Immature natural killer cell (primary cell): ENCODE measurements at places on chromosomes 5 and 9. TPM values are rescaled to one million over a fixed set of nuclear protein-coding genes. Genes with fewer than 3 reads are reported as not detected.

DNA sequence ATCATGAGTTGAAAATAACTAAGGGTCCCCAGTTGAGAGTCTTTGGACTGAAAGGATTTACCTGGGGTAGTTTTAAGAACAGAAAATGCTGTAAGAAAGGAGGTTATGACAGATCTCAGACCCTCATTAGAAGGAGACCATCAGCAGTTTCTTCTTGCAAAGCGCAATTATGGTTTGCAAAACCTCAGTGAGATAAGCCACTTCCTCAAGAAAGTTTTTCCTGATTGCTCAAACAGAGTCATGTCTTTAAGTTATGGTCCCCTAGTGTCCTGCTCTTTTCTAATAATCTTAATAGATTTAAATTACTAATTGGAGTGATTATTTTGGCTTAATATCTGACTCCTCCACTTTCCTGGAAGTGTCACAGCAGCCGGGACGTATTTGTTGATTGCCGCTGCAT lies 293.2 kb upstream of the KLF4 start:
- H3K4me1 ChIP-seq = peaks cover 2% of the 10 kb centered on the region
- no peak for DNase-seq
- H3K4me3 ChIP-seq = no peak overlapping the region

DNA sequence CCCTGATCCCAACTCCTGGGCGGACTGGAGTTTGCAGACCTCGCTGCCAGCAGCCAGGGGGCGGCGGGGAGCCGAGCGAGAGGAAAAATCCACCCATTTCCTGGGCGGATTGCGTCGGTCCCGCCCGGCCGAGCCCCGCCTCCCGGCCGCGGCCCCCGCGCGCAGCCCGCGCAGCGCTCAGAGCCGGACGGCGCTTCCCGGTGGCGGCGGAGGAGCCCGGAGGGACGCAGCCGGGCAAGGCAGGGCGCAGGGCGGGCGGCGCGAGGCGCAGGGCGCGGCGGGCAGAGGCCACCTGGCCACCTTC lies at the start of gene OLFM1:
OLFM1 (plus strand) TSS at position 180 of the 304 bp plus-strand sequence. CDS start 322 bp downstream, outside the sequence.
- H3K36me3 ChIP-seq = no peaks in the 10 kb centered on the region
- H3K27ac ChIP-seq = no peak within 1 kb of the TSS
- DNase-seq = no peak
- peaks cover 7% of the 10 kb centered on the region for H3K4me1 ChIP-seq
- H3K4me3 ChIP-seq = no peak within 1 kb of the TSS
- H3K27me3 ChIP-seq = peaks cover 14% of the 10 kb centered on the region

GRCh38 chr5:7261049-7261448 lies 134.9 kb upstream of the ADCY2 start:
- no peaks in the 10 kb centered on the region for H3K36me3 ChIP-seq
- no peak for DNase-seq
- H3K27ac ChIP-seq = no peak overlapping the region
- no peaks in the 10 kb centered on the region for H3K4me1 ChIP-seq
- peaks cover 3% of the 10 kb centered on the region for H3K27me3 ChIP-seq

DNA sequence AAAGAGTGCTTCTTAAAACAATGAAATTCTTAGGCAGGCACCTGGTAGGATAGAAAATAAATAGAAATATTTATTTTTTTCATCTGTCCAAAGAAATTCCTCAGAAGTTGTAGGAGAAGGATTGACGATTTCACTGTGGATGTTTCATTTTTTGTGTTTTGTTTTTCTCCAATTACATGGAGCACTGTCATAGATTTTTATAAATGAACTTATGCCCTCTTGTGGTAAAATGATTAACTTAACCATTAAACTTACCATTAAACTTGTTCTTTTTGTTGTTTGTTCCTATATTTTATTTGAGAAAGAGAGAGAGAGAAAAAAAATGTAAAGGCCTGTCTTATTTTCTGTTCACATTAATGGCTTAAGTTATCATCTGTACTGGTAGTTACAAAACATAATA lies 339.2 kb downstream of the PRR16 start:
- no peak overlapping the region for H3K27ac ChIP-seq
- H3K27me3 ChIP-seq = peaks cover 2% of the 10 kb centered on the region
- no peaks in the 10 kb centered on the region for H3K4me1 ChIP-seq
- no peak overlapping the region for H3K4me3 ChIP-seq
- H3K36me3 ChIP-seq = no peaks in the 10 kb centered on the region

DNA sequence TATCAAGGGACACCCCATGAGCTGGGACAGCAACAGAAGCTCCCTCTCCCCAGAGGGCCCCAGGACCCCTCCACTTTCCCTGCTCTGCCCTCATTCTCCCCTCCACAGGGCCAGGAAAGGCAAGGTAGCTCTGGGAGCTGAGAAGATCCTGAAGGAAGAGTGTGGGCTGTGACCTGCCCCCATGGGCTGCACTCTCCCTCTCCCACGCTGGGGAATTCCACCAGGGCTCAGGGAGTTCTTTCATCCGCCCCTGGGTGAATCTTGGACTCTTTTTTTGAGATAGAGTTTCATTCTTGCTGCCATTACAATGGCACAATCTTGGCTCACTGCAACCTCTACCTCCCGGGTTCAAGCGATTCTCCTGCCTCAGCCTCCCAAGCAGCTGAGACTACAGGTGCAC lies 73.8 kb downstream of the C9orf50 start:
- H3K4me1 ChIP-seq = peaks cover 9% of the 10 kb centered on the region
- no peak overlapping the region for H3K4me3 ChIP-seq
- no peak for DNase-seq

GRCh38 chr5:50768634-50769033 lies 102.2 kb downstream of the PARP8 start:
- H3K27ac ChIP-seq = no peak overlapping the region
- H3K4me3 ChIP-seq = no peak overlapping the region
- peaks cover 2% of the 10 kb centered on the region for H3K27me3 ChIP-seq
- DNase-seq = no peak

DNA sequence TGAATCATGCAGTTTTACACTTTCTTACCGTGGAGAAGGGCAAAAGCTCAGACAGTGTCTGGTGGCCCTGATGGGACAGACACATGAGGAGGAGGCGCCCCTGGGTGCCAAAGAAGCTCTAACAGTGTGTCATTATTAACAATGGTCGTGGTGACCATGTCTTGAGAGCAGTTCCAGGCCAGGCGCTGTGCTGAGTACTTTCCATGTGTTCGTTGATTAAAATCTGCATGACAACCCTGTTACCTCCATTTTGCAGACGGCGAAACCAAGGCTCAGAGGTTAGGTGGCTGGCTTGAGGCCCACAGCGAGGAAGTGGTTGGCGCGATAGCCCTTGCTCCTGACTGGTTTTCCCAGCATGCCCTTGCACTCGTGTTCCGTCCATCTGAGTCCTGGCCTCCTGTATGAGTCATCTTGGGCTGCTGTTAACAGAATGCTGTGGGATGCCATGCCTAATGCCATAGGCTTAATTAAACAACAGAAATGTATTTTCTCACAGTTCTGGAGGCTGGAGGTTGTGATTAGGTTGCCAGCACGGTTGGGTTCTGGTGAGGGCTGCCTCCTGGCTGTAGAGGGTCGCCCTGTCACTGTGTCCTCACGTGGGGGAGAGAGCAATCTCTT lies 92.0 kb downstream of the AMBP start:
- no peak overlapping the region for H3K4me3 ChIP-seq
- H3K4me1 ChIP-seq = peaks cover 2% of the 10 kb centered on the region
- no peak overlapping the region for H3K27ac ChIP-seq
- H3K27me3 ChIP-seq = no peaks in the 10 kb centered on the region
- DNase-seq = no peak

DNA sequence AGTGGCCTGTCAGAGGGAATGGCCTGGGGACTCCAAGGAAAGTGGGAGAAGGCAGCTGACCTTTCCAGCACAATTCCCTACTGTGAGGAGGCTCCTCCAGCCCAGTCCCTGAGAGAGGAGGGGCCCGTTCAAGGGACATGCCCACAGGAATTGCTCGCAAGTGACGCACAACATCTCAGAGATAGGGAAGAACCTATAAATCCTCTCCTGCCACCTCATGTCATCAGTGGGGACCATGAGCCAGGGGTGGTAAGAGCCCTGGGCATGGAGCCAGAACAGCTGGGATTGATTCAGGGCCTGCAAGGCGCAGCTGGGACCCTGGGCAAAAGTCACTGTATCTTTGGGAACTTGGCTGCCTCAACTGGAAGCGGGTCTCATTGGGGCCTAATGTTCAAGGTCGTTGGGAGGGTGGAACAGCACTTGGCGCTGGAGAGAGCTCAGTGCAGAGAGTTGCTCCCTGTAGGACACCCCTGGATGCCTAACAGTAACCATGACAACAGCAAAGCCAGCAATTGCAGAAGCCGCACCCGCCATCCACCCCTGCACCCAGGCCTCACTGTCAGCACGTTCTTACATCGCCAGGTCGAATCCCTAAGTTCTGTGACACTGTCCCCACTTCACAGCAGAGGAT lies 41.3 kb upstream of the ORM1 start:
- H3K27ac ChIP-seq = no peak overlapping the region
- H3K4me3 ChIP-seq = no peak overlapping the region
- no peak for DNase-seq
- no peaks in the 10 kb centered on the region for H3K4me1 ChIP-seq
- peaks cover 2% of the 10 kb centered on the region for H3K27me3 ChIP-seq

- DNase-seq = no peak
- peaks cover 80% of the 10 kb centered on the region for H3K4me1 ChIP-seq
- H3K27me3 ChIP-seq = peaks cover 21% of the 10 kb centered on the region
- peak overlapping the region; percentile 2 for H3K4me3 ChIP-seq
- H3K27ac ChIP-seq = peak overlapping the region; percentile 2
These were observed 3.4 kb downstream of the NPM1 start for GRCh38 chr5:171390883-171391677.

DNA sequence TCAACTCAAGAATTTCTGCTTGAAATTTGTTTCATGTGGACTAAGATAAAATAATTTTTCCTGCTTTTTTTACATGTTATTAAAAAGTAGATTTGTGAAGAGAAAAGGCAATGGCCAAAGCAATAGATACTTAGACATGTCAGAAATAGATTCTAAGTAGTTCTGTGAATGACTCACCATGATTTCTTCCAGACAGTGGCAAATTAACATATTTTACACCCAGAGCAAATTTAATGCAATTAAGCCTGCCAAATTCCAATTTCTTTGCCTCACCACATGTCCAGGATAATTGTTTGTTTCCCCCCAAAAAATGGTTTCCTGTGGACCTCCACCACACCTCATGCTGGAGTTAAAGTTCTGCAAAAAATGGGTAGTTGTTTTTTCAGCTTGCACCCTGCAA lies 651.4 kb downstream of the CETN3 start:
- H3K4me1 ChIP-seq = no peaks in the 10 kb centered on the region

DNA sequence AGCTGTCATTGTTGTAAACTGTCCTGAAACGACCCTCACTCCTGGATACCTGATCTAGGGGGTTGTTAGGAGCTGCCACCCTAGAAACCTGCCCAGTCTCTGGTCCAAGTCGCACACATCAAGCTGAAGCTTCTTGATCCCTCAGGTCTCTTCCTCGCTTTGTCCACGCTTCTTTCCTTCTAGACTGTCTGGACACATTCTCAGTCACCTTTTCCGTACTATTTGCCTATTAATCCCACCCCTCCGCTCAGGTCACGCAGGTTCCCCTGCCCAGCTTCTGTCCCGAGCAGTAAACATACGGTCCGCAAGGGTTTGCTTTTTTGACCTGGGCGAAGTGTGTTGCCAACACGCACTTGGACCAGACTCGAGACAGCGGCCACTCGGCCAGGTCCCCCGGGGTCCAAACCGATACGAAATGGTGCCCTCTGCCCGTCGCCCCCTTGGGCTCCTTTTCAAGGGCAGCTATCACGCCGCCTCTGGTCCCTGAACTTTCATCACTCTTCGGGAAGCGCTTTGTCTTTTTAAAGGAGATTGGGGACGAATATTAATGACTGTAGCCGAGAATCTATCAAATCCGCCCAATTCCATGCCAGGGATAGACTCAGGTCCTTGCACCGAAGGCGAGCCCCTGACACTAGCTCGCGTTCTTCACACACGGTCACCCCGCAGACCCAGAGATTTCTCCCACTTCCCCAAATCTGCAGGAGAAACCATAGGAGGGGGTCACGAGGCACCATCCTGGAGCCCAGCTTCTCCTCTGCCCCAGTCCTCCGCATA lies 814 bp downstream of the PLCXD3 start:
- H3K36me3 ChIP-seq = peaks cover 3% of the 10 kb centered on the region
- no peak overlapping the region for H3K27ac ChIP-seq
- H3K27me3 ChIP-seq = no peaks in the 10 kb centered on the region
- no peaks in the 10 kb centered on the region for H3K4me1 ChIP-seq

- no peak overlapping the region for H3K4me3 ChIP-seq
- peaks cover 19% of the 10 kb centered on the region for H3K36me3 ChIP-seq
These were observed 26.1 kb downstream of the IDNK start for GRCh38 chr9:83649080-83649479.

- no peaks in the 10 kb centered on the region for H3K36me3 ChIP-seq
- H3K27me3 ChIP-seq = peaks cover 2% of the 10 kb centered on the region
- no peak for DNase-seq
- H3K4me1 ChIP-seq = no peaks in the 10 kb centered on the region
These were observed 71.3 kb downstream of the PPARGC1B start for GRCh38 chr5:149801307-149801990.

DNA sequence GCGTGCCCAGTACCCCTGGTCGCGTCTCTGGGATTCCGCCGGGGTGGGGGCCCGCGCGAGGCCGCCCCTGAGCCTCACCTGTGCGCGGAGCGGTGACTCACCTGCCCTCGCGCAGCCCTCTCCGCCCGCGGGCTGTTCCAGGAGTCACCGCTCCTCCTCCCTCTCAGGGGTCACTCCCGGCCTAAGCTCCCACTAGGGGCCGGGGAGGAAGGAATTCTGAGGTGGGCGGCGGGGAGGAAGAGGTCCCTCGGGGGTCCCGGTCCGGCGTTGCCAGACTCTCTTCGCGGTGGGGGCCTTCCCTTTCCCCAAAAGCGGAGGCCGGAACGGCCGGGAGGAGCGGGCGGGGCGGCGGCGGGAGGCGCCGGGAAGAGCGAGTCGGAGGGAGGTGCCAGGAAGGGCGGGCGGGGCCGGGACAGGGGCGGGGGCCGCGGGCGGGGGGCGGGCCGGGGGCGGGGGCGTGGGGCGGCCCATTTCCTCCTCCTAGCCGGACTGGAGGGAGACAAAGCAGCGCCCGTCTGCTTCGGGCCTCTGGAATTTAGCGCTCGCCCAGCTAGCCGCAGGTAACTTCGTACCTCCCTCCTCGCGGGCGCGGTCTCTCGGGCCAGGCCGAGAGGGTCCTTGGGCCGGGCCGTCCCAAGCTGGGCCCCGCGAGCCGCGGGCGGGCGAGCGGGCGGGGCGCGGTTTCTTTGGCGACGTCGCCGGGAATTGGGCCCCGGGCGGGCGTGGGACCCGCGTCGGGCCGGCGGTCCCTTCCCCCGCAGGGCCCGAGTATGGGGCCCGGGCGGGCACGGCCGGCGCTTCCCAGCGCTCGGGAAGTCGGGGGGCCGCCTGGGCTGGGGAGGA lies at the start of gene CTNNA1:
CTNNA1 (plus strand) TSS at position 475 of the 843 bp plus-strand sequence. CDS start 28,500 bp downstream, outside the sequence.
- H3K36me3 ChIP-seq = peaks cover 11% of the 10 kb centered on the region
- peaks cover 5% of the 10 kb centered on the region for H3K27me3 ChIP-seq
- H3K4me3 ChIP-seq = peak within 1 kb of the TSS; percentile 85
- DNase-seq = peak; percentile 45
- H3K27ac ChIP-seq = no peak within 1 kb of the TSS

GRCh38 chr9:14029806-14030374 lies 284.1 kb downstream of the NFIB start:
- H3K27ac ChIP-seq = no peak overlapping the region
- peaks cover 2% of the 10 kb centered on the region for H3K27me3 ChIP-seq
- no peaks in the 10 kb centered on the region for H3K36me3 ChIP-seq
- H3K4me1 ChIP-seq = no peaks in the 10 kb centered on the region
- no peak overlapping the region for H3K4me3 ChIP-seq

The GAS1 gene
- 3.4 TPM for polyA plus RNA-seq
